ENCODE measurements at places on chromosomes 11 and 22.

- DNase-seq = no peak
These were observed 24.6 kb downstream of the CSF2RB start for GRCh38 chr22:36938028-36938425.

DNA sequence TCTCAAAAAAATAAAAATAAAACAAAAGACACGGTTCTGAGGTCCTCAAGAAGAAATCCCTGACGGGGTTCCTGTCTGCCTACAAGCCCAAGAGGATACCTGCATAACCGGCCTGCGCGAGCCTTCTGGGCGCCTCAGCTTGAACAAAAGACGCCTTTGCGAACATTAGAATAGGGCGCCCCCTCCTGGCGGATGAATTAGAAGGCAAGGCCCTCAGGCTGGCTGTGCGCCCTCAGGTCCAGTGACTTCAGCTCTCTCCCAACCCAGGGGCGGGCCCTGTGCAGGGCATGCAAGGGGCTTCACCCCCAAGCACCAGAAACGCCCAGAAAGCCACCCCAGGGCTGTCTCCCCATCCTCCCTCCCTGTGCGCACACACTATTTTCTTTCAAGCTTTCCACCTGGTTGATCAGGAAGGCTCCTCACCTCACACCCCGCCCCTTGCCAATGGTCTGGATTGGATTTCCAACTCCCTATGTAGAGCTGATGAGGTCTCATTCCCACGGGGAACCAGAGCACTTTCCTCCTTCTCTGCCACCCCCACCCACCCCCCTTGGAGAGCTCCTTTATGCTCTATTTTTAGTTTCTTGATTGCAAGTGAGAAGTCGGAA lies 273.3 kb downstream of the BUD13 start:
- DNase-seq = peak; percentile 4

- DNase-seq = no peak
These were observed 2.8 kb downstream of the RIC8A start for GRCh38 chr11:210122-210802.

- DNase-seq = no peak
These were observed 12.1 kb downstream of the BTBD10 start for GRCh38 chr11:13450832-13451397.

DNA sequence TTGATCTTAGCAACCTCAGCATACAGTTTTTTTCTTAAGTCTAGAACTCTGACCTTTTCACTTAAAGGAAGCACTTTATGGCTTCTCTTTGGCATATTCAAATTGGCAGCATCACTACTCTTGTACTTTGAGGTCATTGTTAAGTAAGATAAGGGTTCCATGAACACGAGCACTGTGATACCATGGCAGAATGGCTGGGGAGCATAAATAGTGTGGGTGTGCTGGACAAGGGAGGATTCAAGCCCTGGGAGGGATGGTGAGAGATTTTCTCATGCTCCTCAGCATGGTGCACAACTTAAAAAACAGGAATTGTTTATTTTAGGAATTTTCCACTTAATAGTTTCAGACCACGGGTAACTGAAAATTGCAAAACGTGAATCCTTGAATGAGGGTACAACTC lies 111.4 kb downstream of the ATXN10 start:
- no peak for DNase-seq

GRCh38 chr11:117734601-117735024 lies 62.4 kb downstream of the DSCAML1 start:
- DNase-seq = no peak

- DNase-seq = peak; percentile 83
These were observed 42.7 kb downstream of the RTL6 start for GRCh38 chr22:44455151-44455962.

DNA sequence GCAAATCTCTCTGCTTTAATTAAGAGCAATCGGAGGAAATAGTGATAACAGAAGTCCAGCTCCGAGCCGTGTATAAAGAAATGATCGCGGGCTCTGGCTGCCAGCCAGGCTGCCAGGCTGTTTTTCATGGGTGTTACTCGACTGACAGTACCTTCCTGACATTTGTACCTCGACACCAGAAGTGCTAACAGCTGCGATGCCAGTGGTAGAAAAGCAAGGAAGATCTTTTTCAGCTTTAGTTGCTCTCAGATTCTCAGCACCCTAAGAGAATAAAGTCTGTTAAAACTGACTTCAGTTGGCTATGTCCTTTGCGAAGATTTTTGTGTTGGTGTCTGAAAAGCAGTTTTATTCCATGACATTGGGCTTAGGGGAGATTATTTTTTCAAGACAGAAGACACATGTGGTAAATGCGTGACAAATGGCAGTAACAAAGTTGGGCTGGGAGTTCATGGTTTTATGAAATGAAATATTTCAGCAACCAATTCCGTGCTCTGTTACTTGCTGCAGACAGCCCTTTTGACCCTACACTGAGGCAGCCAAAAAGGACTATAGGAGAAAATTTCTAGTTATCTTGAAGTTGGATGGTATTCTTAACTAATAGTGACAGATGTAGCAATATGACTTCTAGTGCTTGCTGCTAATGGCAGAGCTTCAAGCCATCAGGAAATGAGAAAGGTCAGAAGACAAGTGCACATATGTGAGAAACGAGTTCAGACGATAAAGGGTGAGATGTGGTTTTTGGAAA lies 296.2 kb downstream of the CNTN5 start:
- no peak for DNase-seq

GRCh38 chr11:133990501-133990900 lies 33.7 kb upstream of the IGSF9B start:
- DNase-seq = no peak

GRCh38 chr11:46930089-46930488 lies 6.5 kb upstream of the CSTPP1 start:
- DNase-seq = no peak

DNA sequence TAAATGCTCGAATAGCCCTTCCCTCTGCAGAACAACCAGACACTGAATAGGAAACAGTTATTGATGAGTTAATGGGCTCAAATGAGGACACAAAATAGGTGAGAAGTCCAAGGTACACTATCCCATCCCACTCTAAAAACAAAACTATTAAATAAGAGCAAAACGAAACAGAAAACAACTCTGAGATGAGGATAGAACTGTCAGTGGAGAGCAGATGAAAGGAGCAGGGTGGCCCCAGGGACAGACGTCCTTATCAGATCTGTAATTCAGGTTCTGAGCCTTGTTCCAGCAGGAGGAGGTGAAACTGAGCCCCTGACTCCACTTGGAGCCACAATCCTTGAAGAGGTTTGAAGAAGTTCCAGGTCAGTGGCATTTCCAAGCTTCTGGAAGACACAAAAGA lies 8.5 kb upstream of the SNX19 start:
- DNase-seq = no peak

DNA sequence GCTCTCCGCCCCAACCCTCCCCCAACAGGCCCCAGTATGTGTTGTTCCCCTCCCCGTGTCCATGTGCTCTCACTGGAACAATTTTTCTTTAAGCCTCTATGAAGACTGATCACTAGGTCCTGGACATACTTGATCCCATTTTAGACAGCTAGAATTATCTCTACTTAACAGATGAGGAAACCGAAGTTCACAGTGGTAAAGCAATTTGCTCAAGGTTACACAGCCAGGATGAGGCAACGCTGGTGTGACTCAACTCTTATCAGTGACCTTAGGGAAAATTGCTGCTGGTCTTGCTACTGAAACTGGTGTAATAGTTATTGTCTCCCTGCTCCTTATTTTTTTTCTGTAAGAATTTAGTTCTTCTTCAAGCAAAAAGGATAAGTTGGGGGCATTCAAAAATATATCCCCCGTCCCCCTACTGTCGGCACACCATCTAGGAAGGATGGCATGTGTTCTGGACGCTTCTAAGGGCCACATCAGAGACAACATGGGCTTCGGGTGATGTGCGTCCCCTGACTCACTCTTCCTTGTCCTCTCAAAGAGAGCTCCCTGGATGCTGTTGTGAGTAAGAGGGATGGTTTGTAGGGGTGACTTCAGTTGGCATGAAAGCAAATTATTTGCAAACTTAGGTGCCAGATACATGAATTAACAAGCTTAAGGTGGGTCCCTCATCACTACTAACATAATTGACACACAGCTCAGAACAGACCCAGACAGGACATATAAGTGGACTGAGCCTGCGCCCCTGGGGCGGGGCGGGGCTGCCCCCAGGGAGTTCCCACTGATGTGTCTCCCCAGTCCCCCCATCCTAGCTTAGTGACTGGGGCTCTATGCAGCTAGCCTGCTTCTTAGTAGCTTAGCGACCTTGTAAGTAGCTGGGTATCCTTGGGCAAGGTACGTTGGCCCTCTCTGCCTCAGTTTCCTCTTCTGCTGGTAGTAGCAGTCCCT lies 23.6 kb upstream of the ALX4 start:
- no peak for DNase-seq

GRCh38 chr11:120136356-120136755 lies 1.6 kb downstream of the TRIM29 start:
- DNase-seq = no peak

DNA sequence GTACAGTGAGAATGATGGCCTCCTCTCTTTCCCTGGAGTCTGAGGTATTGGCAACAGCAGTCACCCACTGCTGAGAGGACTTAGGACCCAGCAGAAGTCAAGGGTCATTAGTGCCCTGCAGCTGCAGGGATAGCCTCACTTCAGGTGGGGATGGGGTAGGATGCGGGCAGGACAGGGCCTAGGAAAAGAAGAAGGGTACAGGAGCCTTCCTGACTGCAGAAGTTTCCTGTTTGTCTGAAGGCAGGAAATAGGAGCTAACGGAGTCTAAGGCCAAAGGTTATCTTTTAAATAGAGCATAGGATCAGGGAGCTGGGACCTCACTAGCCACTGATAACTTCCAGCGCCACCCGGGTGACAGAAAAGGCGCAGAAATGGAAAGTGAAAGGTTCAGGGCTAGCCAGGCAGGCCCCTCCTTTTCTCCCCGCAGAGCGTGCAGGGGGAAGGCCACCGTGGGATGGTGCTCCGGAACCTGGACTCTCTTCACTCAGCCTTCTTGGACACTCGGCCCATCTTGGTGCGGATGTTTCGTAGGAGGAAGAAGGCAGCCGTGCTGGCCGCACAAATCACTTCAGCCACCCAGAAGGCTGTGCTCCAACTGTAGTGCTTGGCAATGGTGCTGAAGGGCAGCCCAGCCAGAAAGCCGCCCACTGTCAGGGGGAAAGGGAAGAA lies 6.0 kb downstream of the TRAPPC4 start:
- DNase-seq = no peak

DNA sequence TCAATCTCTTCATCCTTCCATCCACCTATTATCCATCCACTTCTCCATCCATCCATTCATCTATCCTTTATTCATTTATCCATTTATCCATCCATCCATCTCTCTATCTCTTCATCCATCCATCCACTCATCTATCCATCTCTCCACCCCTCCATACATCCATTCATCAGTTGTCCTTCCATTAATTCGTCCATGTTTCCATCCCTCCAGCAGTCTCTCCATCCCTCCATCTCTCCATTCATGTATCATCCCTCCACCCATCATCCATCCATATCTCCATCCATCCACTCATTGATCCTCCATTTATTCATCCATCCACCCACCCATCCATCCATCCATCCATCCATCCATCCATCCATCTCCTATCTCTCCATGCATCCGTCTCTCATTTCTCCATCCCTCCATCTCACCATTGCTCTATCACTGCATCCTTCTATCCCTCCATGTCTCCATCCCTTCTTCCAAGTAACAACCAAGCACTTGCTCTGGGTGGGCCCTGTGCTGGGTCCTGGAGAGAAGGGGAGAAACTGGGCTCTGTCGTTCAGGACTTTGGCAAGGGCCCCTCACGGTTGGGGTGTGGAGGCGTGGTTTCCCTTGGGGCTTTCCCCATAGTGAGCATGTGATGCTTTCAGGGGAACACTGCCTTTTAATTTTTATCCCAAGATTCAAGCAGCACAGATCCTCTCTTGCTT lies 43.3 kb downstream of the SMIM38 start:
- DNase-seq = no peak

DNA sequence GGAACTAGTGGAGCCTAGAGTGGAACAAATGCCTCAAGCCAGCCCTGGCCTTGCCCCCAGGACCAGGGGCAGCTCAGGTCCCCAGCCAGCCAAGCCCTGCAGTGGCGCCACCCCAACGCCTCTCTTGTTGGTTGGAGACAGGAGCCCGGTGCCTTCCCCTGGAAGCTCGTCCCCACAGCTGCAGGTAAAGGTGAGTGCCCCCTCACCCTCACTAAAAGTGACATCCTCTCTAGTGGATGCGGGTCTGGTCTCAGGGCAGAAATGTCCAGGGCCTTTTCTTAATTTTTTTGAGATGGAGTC lies 21.5 kb downstream of the MICALL1 start:
- no peak for DNase-seq

DNA sequence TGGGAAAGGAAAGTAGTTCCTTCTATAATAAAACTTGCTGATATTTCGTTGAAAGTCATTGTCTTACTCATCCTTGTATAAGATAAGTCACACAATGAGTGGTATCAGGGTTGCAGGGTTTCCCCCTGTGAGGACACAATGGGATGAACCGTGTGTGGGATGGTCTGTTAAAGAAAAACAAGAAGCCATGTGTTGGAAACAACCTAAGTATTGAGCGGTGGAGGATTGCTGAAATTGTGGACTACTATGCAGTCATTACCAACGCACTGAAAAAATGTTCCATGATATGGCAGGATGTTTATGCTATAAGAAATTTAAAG lies 28.6 kb downstream of the PTPRJ start:
- DNase-seq = peak; percentile 38

DNA sequence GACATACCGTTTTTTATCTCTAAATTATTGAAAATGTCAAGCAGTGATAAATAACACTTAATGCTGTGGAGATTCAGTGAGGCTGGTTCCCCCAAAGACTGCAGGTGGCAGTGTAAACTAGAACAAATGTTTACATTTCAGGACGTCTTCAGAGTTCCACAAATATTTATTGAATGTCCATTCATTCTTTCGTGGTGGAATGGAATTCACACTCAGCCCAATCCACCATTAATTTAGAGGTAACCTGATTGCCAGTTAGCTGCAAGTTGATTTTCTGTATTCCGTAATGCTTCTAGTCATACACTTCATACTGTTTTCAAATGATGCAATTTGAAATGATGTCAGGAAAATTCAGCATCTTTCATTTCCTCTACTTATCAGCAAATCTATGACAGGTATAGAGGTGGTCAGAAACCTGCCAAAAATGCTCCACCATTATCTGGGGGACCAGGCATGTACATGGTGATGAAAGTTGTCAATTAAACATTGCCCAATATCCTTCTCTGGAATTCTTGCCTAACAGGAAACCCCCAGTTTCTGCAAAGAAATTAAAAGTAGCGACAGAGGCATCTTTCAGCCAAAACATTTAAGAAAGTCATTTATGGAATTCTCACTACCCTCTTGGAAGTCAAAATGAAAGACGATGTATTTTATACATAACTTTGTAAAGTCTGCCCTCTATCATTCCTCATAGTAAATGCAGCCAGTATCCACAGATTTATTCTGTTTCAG lies 94.3 kb upstream of the BMAL1 start:
- DNase-seq = peak; percentile 34

- DNase-seq = no peak
These were observed 27.2 kb downstream of the IGSF9B start for GRCh38 chr11:133929401-133930052.

- DNase-seq = no peak
These were observed 129.3 kb downstream of the GRIA4 start for GRCh38 chr11:105738986-105739795.
